Caco-2 (cell line): ENCODE measurements at places on chromosomes 7 and 10. TPM values are rescaled to one million over a fixed set of nuclear protein-coding genes. Genes with fewer than 3 reads are reported as not detected.

GRCh38 chr10:75647675-75648074 is 216.3 kb downstream of the LRMDA start:
- no peak for DNase-seq

DNA sequence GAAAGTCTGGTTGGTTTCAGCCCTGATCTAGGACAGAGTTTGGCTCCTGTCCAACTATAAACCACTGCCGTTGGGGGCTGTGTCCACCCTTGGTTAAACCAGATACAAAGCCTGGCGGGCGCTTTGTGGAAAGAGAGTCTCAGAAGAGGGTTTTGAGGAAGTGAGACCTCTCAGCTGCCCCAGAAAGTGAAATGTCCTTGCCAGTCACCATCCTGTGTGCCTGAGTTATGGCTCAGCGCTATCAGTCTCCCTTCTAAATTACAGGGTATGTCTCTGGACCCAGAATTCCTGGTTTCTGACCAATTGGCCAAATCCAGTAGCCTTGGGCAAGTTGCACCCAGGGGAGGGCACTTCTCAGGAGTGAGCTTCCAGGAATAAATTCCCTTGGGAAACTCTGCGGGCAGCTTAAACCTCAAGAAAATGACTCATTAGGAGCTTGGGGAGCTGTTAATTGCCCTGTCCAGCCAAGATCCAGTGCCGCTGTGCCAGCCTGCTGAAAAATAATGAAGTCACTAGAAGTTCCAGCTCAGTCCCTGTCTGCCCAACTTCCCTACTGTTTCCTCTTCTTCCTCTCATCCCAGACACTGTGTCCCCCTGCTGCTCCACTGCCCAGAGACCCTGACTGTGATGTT is 66.7 kb upstream of the PDZD8 start:
- DNase-seq: no peak

The RBP4 gene
- total RNA-seq: 255 and 258 TPM in 2 replicates

- peak; percentile 88 for DNase-seq
These were observed 4.6 kb upstream of the VGF start for GRCh38 chr7:101169838-101170551.

DNA sequence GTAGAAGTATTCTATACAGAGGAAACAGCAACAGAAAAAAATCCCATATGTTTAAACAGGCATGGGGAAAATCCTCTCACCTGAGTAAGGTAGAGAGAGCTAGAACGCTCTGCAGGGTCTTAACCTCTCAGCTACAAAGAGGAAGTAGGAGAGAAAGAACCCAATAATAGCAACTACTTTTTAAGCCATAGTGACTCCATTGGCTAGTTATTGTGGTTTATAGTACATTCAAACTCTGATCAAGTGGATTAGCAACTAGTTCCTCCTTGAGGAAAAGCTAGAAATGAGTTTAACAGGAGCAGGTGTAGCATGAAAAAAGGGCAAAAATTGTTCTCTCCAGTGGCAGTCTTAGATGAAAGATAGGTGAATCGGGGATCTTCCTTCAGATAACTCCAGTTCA is 89.7 kb downstream of the HGF start:
- DNase-seq: no peak

DNA sequence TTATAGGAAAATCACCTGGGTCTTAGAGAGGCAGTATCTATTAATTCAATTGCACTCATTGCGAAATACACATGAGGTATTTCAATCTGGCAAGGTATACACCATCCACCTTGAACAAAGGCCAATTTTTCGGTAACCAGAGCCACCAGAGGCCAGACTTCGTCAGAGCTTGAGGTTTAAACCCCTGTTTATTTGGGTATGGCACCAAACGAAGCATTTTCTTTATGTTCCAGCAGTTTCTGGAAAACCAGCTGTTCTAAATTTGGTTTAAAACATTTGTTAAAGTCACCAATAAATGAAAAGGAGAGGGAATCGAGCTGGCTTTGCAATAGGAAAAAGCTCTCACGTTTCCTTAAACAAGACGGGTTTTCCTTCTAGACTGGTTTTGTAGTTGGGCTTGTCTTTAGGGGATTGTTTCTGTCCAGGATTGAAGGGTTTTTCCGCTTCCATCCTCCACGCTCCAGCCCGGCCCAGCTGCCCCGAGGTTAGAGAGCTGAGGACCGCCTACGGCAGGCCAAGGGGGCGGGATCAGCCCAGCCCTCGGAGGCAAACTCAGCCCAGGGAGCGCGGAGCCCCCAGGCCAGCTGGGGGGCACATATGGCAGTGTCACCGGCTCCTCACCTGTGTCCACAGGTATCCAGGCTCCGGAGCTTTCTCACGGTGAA is 539.4 kb upstream of the MGMT start:
- no peak for DNase-seq

The ANK3 gene
- 46.7 and 52.3 TPM in 2 replicates for total RNA-seq

DNA sequence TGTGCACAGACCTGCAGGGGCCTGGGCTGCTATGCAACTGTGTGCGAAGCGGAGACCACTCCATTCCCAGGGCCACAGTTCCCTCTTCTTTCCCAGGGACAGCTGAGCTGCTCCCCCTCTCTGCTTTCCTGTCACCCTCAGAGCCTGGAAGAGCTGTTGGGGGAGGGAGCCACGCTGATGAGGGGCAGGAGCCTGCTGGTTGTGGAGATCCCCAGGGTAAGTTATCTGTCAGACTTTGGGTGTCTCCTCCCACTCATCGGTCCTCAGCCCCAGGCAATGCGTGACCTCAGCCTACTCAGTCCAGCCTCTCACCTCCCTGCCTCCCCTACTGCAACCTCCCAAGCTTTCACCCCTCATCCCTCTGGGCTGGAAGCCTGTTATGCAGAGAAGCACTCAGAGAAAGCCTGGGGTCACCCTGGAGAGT is 53.5 kb downstream of the ZNF467 start:
- peak; percentile 33 for DNase-seq

- DNase-seq: no peak
These were observed 114.8 kb downstream of the TSPAN12 start for GRCh38 chr7:120743128-120743527.

The OR13A1 gene
- total RNA-seq: not detected in 2 replicates

The UTF1 gene
- total RNA-seq: not detected in 2 replicates

The BAIAP2L1 gene
- total RNA-seq: 60.9 and 66.9 TPM in 2 replicates

The MEOX2 gene
- not detected in 2 replicates for total RNA-seq

GRCh38 chr10:30200017-30200415 is 140.6 kb upstream of the JCAD start:
- no peak for DNase-seq

- DNase-seq: no peak
These were observed 122.7 kb downstream of the KCNMA1 start for GRCh38 chr10:77514870-77515269.

DNA sequence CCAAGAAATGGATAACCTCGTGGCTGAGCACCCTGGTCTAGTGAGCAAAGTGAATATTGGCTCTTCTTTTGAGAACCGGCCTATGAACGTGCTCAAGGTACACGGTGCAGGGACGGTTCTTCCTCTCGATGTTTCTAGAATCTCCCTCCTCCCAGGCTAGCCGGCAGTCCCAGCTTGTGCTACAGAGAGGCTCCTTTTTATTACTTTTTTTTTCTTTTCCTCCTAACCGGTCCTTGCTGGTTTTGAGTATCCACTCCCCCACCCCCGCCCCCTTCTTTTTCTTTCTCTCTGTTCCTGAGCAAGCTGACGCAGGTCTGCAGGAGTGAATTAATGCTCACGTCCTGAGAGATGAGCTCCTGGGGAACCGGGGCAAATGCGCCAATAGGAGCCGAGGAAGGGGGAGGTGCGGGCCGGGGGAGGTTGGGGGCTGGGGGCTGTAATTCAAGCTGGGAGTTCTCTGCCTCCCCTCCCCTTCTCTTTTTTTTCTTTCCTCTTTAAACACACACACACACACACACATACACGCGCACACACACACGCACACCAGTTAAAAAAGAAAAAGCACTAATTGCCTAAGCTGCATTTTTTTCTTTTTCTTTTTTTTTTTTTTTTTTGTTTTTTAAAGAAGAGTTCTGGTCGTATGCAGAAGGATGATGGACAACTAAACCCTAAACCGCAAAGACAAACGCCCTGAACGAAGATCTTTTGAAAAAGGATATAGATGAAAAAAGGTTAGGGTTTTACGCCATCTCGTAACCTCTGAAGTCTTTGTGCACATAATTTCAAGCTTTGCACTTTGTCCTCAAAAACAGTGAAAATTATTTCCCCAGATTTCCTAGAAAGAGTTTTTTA is 6.6 kb downstream of the CPA2 start:
- DNase-seq: no peak

DNA sequence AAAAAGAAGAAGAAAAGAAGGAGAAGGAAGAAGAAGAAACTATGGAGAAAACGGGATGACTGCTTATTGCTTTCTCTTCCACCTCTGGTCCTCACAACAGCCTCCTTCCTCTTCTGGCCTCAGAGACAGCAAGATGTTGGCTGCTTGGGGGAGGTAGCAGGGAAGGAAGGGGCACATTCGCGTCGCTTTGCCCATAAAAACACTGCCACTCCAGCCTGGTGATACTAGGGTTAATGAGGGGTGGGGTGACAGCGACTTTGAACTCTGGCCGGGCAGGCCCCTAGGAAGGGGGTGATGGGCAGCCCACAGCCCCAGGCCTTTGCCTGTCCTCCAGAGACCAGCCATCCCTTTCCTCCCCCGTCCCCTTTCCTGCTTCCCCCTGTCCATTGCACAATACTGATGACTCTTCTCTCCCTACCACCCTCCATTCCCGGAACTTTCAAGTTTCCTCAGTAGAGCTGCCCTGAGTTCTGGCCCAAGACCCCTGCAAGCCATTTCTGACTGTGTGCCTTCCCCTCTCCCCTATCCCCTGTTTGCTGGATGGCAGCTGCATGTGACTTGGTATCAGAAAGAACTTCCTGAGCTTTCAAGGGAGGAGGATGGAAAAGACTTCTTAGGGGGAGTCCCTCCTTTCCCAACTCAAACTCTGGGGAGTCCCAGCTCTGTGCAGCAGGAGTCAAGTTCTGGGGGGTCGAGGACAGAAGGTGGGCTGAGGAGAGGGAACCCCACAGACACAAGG is 2.2 kb upstream of the CUEDC2 start:
- DNase-seq: peak; percentile 73

DNA sequence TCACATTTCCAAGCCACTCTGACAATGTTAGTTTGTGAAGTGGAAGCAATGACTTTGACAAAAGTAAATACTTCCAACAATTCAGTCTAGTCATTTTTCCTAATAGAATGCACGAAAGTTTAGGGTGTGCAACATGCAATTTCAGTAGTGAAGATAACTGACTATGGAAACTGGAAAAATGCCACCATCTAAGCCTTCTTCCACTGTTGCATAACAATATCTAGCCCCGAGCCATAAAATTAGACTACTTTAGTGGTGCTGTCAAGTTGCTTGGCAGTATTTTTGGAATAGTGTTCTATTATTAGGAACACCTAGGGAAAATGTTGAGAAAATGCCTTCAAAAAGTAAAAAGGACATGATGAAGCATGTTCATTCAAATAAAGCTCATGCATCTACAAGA is 17.9 kb downstream of the SEMA3A start:
- no peak for DNase-seq
